ENCODE measurements at places on chromosomes 3 and 15. TPM values are rescaled to one million over a fixed set of nuclear protein-coding genes. Genes with fewer than 3 reads are reported as not detected.
A peak's percentile ranks its signal among the peaks of the same experiment; 100 is the strongest.

The GHSR gene
- total RNA-seq = not detected

The CCR8 gene
- total RNA-seq = not detected

The FOXL2NB gene
- total RNA-seq = under 0.01 TPM

The PIGZ gene
- total RNA-seq = 4.5 TPM

The UTS2B gene
- total RNA-seq = not detected

The NPRL2 gene
- 26.2 TPM for total RNA-seq

The CLASP2 gene
- 42.8 TPM for total RNA-seq

The GOLGA8J gene
- total RNA-seq = not detected

The TMEM45A gene
- total RNA-seq = 142 TPM

The CXCR6 gene
- not detected for total RNA-seq

DNA sequence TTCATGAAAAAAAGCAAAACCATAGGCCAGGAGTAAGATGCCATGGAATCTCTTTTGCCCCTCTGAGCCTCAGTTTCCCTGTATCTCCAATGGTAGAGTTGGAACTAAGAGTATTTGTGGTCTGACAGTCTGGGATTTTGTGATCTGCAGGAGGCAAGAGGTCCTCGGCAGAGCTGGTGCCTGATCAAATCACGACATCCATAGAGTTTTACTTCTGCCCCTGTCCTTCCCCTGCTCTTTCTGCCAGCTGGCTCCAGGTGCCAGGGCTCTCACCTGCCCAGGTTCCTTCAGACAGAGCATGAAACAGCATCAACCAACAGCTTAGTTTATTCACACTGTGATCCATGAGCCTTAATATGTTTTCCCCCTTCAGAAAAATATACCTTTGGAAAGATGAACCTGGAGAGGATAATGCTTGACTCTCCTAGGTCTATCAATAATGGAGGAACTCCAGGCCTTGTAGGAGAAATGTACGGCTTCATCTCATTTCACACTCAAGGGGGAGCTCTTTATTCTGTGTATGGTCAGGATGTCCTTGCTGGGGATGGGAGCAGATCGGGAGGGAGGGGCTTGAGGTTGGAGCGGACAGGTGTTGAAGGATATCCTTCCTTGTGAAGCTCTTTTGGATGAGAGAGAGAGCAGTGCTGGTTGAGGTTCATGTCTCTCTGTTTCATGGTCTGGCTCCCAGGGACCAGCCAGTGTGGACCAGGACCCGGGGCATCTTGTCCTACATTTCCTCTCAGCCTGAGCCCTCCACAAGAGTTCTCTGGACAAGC lies 309.9 kb downstream of the RPLP1 start:
- no peak for DNase-seq

DNA sequence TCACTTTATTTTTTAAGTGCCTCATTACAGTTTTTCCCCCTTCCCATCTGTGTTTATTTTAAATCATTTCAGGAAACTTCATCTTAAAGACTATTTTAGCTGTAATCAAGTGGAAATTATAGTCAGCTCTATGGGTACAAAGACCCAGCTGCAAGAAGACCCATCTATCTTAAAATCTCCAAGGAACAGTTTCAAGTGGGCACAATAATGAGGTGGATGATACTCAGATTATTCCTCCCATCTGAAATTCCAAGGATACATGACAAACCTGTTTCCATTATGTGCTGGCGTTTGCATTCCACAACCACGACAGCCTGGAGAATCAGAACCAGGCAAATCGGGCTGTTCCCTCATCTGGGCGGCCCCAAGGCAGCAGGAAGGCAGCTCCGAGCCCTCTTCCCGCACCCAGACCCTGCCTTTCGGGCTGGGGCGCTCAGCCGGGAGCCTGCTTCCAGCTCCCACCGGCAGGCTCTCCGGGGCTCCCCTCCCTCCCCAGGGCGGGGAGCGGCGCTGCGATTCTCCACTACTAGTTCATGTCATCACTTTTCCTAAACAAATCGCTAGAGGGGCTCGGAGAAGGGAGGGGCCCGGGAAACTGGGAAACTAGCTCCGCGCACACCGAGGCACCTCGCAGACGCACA lies at the start of gene MGLL:
TSS of gene MGLL (minus strand) at position 475 of the 641 bp plus-strand sequence. CDS start at position 278, 197 bp downstream.
- peak; percentile 70 for DNase-seq

DNA sequence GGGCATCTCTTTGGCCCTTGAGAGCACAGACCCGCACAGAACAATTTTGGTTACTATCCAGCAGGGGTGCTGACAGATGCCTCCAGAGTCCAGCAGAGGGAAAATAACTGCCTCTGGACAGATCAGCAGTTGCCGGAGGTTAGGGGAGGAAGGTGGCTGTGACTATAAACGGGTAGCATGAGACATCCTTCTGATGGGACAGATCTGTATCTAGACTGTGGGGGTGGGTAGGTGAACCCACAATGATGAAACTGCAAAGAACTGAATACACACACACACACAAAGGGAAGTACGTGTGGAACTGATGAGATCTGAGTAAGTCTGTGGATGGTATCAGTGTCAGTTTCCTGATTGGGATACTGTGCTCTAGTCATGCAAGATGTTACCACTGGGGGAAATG lies 21.2 kb downstream of the ADAMTS7 start:
- DNase-seq = no peak

DNA sequence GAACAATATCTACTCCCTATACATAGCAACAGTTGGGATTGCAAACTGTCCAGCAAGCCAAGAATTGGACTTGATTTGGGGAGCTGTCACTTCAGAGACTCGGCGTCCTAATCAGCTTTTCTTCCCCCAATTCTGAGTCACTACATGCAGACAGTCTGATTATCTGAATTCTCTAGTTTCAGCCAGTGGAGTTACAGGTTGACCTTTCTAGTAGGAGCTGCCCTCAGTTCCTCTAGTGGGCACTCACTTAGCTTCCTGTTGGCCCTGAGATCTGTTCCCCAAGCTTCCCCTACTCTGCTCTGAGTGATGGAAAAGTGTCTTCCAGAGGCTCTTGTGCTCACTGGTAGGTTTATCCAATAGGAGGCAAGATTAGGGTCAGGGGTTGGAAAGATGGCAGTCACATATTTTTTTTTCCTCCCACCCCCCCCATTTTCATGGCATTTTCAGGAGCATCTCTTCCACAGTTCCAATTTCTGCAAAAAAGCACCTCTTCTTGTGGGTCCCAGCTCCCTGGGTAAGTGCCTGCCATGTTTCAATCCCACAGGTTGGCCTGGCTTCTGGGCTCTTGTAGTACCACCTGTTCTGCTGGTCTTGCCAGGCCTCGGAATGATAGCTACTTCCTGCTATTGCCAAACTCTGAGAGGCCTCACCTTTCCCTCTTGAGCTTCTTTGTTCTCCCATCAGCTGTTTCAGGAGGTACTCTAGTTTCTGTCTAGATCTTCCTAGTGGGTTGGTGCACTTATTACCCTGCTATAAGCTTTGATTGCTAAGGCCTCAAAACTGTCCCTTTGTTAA lies 182.2 kb downstream of the RAP2B start:
- no peak for DNase-seq

DNA sequence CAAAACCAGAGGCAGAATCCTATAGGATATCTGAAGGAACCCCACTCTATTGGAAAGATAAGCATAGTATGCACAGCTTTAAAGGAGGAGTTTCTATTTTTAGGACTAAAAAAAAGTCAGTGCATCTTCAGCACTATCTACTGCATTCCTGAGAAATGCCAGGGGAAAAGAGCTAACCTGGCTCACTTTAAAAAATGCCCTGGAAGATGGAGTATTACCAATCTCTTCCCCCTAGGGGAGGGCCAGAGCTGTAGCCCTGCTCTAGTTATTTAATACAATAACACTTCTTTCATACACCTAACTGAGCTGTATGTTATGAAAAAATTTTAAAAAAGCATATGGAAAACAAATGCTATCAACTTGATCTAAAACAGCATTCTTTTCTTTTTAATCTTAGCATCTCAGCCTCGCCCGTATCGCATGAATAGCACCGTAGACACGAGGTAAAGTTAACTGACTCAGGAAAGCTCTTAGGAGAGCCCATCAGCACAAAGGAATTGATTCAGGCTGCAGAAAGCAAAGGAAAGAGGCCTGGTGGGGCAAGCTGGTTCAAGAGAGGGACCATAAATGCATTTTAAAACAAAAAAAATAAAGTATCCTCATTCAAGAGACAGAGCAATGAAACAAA lies 50.2 kb downstream of the TGM4 start:
- DNase-seq = no peak

GRCh38 chr3:108324177-108324576 lies 27.8 kb downstream of the HHLA2 start:
- DNase-seq = no peak

GRCh38 chr3:177179281-177180067 lies 17.8 kb downstream of the TBL1XR1 start:
- no peak for DNase-seq

- DNase-seq = peak; percentile 64
Observed at GRCh38 chr3:113947372-113948014, at the start of gene ZDHHC23. Gene ZDHHC23, plus strand, starts transcription at chr3:113948013. Its CDS starts 790 bp downstream, at chr3:113948803.

DNA sequence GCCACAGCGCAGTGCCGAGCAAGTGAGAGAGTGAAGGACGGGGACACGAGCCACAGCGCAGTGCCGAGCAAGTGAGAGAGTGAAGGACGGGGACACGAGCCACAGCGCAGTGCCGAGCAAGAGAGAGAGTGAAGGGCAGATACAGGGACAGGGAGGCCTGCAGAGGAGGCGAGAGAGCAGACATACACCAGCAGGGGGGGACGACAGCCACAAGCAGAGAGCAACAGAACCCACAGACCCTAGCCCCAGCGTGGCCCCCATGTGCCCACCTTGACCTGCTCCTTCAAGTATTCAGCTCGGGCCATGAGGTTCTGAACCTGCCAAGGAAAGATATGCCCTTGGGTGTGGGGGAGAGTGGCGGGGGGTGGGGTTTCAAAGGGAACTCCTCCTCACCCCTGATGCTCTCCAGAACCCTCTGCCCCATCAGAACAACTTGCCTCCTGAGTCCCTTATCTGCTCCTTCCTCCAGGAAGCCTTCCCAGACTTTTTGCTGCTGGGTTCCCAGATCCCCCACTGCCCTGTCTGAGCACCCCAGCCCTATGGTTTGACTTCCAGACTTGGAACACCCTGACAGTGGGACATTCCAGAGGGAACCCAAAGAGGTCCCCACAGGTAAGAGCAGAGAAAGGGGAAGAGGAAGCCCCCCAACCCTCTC lies 5.3 kb downstream of the ULK3 start:
- DNase-seq = no peak

GRCh38 chr3:59290358-59290757 lies 240.5 kb upstream of the CFAP20DC start:
- DNase-seq = peak; percentile 90

GRCh38 chr3:73855813-73856212 lies 231.1 kb upstream of the PDZRN3 start:
- peak; percentile 4 for DNase-seq

GRCh38 chr3:140854961-140855360 lies 86.7 kb upstream of the SLC25A36 start:
- DNase-seq = no peak

DNA sequence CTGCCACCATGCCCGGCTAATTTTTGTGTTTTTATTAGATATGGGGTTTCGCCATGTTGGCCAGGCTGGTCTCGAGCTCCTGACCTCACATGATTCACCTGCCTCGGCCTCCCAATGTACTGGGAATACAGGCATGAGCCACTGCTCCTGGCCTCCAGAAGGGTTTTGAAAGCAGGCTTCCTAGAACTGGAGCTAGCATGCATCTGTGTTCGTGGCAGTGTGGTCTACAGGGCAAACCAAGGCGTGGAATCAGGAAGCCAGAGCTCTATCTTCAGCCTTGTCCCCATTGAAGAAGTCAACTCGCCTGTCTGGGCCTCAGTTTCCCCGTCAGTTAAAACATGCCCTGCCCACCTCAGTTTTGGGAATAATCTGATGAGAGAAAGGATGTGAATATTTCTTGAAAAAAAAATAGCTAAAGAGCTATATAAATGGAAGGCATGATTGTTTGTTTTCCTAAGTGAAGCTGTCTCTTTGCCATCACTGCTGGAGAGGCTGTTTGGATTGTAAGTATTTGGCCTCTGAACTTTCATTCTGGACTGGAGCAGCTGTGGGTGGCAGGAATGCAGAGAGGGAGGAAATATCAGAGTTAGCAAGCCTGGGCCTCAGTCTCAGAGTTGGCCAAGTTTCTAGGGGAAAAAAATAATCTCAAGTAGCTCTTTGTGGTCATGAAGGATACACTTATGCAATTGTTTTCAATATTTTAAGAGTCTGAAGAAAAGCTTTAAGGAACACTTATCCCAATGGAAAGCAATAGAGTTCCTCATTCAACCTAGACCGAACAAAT lies 36.5 kb upstream of the UACA start:
- peak; percentile 94 for DNase-seq

- peak; percentile 14 for DNase-seq
Observed at GRCh38 chr3:141782386-141782932, 19.3 kb downstream of the GRK7 start.

- no peak for DNase-seq
Observed at GRCh38 chr15:51837792-51838251, 8.4 kb downstream of the TMOD3 start.

- no peak for DNase-seq
Observed at GRCh38 chr15:52069559-52069958, 43.0 kb downstream of the BCL2L10 start.

DNA sequence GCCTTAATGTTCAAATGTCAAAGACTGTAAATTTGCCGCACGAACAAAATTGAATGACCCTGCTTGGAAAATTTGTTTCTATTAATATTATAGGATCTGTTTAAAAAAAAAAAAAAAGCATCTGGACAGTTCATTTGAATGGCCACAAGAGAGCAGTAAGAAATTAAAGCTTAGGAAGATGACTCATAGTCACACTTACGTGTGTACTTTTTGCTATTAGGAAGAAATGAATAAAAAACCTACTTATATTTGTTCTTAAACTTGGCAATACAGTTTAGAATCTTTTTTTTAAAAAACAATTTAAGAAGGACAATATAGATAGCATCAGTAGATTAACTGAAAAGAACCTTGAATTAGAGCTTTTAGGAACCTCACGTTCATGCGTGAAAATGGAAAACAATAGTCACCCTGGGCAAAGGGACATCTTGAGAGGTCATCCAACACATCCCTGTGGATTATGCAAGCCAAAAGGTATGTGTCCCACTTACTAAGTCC lies 621.8 kb downstream of the MECOM start:
- DNase-seq = peak; percentile 65

DNA sequence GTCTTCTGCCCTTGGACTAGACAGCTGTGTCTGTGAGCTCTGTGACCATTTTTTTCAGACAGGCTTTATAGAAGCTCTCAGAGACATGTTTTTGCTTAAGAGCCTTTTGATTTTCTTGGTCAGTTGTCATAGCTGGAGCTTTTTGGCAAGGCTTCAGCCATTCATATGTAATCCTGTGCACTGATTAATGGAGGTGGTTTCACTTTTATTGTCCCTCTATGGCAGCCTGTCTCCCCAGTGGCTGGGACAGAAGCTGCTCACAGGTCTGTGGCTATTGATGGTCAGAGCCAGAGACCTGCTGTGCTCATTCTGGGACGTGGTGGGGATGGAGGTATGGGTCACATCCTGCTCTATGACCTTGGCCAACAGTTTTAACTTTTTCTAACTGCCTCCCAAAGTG lies 226.6 kb upstream of the LRRFIP2 start:
- DNase-seq = peak; percentile 9

DNA sequence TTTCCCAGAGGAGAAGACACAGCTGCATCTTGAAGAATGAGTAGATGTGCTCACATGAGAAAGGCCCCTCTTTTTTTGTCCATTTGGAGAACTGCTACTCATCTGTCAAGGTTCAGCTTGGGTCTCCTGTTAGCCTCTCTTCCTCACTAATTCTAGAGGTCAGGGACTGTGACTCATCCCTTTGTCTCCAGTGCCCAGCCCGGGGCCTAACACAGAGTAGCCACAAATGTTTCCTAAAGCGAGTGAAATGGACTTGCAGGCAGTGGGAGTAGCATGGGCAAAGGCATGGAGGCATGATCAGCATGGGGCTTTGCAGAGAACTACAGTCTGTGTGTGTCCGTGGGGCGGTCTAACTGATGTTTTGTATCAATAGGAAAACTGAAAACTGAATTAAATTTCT lies 33.9 kb upstream of the MRPS22 start:
- DNase-seq = peak; percentile 97

- no peak for DNase-seq
Observed at GRCh38 chr3:64936556-64936955, 248.8 kb upstream of the ADAMTS9 start.

Data from RPMI7951 (cell line).